ENCODE measurements at places on chromosomes 12 and 14. TPM values are rescaled to one million over a fixed set of nuclear protein-coding genes. Genes with fewer than 3 reads are reported as not detected.

The C14orf180 gene
- total RNA-seq, result 3.3 TPM

The NKX2-8 gene
- total RNA-seq, result not detected

The GPD1 gene
- 222 TPM for total RNA-seq

The EML5 gene
- total RNA-seq, result 0.51 TPM

The EIF2S3B gene
- 1.2 TPM for total RNA-seq

The OAS2 gene
- total RNA-seq, result 2.6 TPM

The PTPRB gene
- 35.6 TPM for total RNA-seq

The GDF11 gene
- 4.5 TPM for total RNA-seq

The GPRC5D gene
- not detected for total RNA-seq

The DEPDC4 gene
- 0.82 TPM for total RNA-seq

Measured in tongue (tissue), 3 donors.